Activated T-cell treated with anti-CD3 and anti-CD28 coated beads for 1 hour (primary cell): ENCODE measurements at places on chromosomes 13 and 19.

DNA sequence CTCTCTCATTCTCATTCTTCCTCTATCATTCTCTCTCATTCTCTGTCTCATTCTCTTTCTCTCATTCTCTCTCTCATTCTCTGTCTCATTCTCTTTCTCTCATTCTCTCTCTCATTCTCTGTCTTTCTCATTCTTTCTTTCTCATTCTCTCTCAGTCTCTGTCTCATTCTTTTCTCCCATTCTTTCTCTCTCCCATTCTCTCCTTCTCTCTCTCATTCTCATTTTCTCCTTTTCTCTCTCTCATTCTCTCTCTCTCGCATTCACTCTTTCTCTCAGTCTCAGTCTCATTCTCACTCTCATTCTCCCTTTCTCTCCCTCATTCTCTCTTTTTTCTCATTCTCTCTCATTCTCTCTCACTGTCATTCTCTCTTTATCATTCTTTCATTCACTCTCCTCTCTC is 152.0 kb upstream of the UQCRFS1 start:
- DNase-seq: no peak

GRCh38 chr13:59743195-59743594 is 420.5 kb downstream of the DIAPH3 start:
- DNase-seq: no peak

DNA sequence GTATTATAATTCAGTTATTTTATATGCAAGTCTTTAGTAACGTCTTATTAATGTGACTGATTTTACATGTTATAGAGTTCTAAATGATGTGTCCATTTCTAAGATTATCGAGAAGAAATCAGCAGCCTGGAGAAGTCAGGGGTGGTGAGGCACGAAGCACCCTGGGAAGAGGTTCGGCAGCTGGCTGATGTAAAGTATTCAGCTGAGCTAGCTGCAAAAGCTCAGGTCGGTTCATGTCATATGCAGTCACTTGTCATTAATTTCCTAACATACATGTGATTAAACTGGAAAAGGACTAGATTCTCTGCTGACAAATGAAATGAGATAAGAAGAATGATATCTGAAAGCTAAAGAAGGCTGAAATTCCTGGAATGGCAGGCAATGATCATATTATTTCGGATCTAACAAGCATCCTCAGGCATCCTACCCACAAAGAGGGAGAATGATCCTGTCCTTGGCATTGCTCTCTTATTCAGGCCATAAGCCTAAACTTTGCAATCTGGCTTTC is 383.0 kb upstream of the SLITRK1 start:
- no peak for DNase-seq

- no peak for DNase-seq
Observed at GRCh38 chr19:45865269-45865948, 1.3 kb downstream of the FOXA3 start.

GRCh38 chr13:99203601-99204579 is 3.2 kb downstream of the UBAC2 start:
- DNase-seq: no peak

GRCh38 chr13:112725346-112726015 is 35.6 kb downstream of the ATP11A start:
- no peak for DNase-seq

DNA sequence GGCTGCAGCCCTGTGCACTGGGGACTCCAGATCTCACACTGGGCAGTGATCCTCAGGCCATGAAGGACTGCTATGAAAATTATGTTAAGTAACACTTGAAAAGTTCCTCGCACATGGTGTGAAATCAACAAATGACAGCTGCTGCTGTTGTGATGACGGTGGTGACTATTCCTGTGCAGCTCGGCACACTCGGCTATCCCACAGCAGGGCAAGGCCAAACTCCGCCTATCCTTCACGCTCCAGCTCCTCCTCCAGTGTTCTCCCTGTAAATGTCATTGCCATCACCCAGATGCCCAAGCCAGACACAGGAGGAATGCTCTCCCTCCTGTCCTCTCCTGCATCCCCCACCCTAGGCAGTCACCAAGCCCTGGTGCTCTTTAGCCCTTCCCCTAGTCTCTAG is 31.3 kb downstream of the GRIK5 start:
- no peak for DNase-seq

- no peak for DNase-seq
Observed at GRCh38 chr19:45066921-45067661, 9.2 kb downstream of the ZNF296 start.

- DNase-seq: no peak
Observed at GRCh38 chr13:104816726-104817125, 1718.7 kb downstream of the EFNB2 start.

- no peak for DNase-seq
Observed at GRCh38 chr19:10643968-10644259, 10.2 kb upstream of the ILF3 start.

- no peak for DNase-seq
Observed at GRCh38 chr19:33487901-33488800, 33.4 kb downstream of the PEPD start.

- no peak for DNase-seq
Observed at GRCh38 chr13:31756346-31756745, 17.0 kb downstream of the RXFP2 start.

- DNase-seq: no peak
Observed at GRCh38 chr19:53892981-53893325, 11.0 kb downstream of the PRKCG start.

- DNase-seq: no peak
Observed at GRCh38 chr19:16851031-16851712, 22.0 kb downstream of the SIN3B start.

DNA sequence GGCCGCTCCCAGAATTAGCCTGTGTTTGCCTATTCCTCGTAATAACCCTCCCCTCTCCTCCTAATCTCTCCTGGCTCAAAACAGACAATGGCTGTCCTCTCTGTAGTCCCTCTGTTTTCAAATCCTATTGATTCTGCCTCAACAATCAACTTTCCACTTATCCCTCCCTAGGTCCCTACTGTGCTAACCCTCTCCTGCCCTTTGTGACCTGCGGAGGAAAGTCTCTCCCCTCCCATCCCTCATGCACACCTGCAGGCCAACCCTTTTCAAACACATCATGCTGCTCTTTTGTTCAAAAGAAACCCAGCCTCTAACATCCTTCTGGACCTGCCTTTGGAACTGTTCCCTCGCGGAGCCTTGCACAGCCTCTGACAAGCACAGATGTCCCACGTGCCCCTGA is 37.3 kb downstream of the CILP2 start:
- DNase-seq: no peak

- no peak for DNase-seq
Observed at GRCh38 chr13:83710133-83710515, 172.2 kb downstream of the SLITRK1 start.

DNA sequence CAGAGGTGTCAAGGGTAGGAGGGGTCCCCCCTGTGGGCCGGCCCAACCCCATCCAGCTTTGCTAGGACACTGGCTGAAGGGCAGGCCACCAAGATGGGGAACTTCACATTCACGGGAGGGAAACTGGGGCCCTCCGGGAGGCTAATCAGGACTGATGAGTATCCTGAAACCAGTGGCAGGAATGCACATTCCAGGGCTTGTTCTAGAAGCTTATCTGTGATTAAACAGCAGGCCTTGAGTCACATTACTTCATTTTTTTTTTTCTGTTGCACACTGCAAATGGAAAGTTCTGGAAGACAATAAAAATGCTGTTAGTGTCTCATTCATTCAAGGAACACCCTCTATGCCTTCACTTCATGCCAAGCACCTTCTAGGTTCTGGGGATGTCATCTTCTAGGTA is 15.5 kb upstream of the SIGLEC11 start:
- no peak for DNase-seq

DNA sequence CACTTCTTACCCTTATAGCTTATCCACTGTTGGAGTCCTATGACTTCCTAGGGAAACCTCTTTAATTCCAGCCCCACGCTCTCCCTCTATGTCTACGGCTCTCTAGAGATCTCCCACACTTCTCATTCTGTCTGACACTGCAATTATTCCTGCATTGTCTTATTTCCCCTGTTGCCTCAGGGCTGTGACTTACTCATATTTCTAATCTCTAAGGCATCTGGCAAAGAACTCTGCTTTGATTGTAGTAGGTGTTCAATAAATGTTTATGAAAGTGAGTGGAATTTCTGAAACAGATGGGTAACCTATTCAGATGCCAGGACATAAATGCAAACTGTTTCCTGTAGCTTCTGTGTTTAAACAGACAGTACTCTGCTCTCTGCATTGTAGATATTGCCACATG is 102.4 kb upstream of the SERTM1 start:
- no peak for DNase-seq
